Urinary bladder (tissue), 4 donors: ENCODE measurements at places on chromosomes 6 and 20. TPM values are rescaled to one million over a fixed set of nuclear protein-coding genes. Genes with fewer than 3 reads are reported as not detected.

- DNase-seq: peak; percentile 78
These were observed 675 bp upstream of the TRERF1 start for GRCh38 chr6:42452171-42453030.

WFDC12 gene
- polyA plus RNA-seq: not detected

DNA sequence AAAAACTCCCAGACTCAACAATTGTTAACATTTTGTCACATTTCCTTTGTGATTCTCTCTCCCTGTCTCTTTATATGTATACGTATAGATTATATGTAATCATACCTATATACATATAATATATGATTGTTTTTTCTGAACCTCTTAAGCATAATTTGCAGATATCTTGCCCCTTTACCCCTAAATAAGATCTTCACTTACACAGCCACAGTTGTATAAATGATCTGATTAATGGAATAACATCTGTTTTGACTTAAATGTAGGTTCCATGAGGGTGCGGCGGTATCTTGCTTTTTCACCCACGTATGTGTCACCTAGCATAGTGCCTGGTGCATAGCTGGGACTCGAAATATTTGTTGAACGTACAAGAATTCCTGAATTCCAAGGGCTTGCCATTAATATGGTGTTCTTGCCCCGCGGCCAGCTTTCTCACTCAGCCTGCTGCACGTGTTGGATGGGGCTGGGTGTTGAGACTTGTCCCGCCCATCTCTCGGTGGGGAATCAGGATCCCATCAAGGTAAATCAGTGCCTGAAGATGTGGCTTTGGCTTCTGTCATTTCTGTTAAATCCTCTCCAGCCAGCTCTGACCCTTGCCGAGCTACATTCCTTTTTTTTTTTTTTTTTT is 10.4 kb upstream of the MANBAL start:
- no peak for DNase-seq

- DNase-seq: no peak
These were observed 14.4 kb upstream of the SLC17A2 start for GRCh38 chr6:25944688-25945574.

GRCh38 chr6:139944131-139944530 is 569.7 kb upstream of the CITED2 start:
- no peak for DNase-seq
